Bone marrow (tissue), 2 donors: ENCODE measurements at places on chromosomes 6 and 20.

- no peak for DNase-seq
Measured at GRCh38 chr6:126429866-126430265, 90.0 kb downstream of the CENPW start.

DNA sequence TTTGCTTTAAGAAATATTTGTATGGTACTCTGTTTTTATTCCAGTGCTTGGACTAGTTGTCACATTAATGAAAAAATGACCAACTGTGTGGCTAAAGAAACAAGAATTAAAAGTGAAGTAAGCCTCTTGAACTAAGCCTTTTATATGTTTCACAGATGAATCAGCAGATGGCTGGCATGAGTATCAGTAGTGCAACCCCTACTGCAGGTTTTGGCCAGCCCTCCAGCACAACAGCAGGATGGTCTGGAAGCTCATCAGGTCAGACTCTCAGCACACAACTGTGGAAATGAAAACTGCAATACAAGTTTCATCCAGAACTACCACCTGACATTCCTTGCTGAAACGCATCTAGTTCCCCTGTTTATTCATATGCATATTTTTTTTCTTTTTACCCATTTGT, 96.8 kb downstream of the B3GAT2 start:
- no peak for DNase-seq

- DNase-seq, result no peak
Measured at GRCh38 chr6:158960026-158960425, 40.0 kb downstream of the RSPH3 start.

- no peak for DNase-seq
Measured at GRCh38 chr6:127365874-127366273, 22.5 kb upstream of the ECHDC1 start.

DNA sequence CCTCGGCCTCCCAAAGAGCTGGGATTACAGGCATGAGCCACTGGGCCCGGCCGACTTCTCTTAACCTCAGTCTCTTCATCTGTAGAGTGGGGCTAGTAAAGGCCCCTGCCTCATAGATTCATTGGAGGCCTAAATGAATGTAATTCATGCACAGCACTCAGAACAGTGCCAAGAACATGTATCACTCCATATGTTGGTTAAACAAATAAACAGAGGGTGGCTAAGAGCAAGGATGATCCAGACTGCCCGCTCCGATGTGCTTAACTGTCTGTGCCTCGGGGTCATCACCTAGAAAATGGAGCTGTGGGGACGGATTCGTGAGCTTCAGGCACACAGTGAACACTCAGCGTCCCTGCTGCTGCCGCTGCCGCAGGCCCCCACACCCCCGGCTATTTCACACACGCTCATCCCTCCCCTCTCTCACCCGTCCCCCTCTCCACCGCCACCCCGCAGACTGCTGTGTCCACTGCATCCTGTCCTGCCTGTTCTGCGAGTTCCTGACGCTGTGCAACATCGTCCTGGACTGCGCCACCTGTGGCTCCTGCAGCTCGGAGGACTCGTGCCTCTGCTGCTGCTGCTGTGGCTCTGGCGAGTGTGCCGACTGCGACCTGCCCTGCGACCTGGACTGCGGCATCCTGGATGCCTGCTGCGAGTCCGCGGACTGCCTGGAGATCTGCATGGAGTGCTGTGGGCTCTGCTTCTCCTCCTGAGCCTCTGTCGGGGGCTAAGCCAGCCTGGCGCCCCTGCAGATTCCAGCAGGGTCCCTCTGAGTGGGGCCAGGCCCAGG, 14.8 kb downstream of the MDFI start:
- DNase-seq, result no peak

GRCh38 chr6:149153100-149153499, 164.4 kb upstream of the TAB2 start:
- peak; percentile 29 for DNase-seq

DNA sequence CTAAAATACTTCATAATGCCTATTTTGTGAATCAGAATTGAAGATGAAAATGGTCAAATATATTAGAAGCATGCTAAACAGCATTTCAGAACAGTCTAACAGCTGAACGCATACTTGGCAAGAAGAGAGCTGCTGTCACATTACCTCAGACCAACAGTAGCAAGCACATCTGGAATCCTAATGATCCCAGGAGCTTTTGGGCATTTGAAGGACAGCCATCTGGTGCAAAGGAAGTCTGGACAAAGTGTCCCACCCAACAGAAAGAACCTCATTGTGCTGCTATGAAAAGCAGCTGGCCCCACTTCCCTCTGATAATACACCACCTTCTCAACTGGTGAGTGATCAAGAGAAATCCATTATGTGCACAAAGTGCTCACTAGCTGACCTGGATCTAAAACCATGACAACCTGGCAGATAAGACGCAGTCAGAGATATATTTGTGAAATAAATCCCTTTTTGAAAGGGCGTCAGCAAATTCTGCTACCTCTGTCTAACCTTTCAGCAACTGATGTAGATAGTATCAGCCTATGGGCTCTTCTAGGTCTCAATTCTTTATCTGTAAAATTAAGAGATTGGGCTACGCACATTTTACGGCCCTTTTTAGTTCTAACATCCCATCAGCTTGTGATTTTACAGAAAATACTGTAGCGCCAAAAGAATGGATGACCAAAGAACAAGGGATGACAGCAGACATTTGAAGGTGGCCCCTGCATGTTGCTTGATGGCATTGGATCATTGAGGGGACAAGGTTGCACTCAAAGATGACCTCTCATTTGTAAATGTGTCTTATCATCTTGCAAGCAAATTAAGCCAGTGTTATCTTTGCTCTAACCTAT, 78.7 kb downstream of the SGK1 start:
- no peak for DNase-seq

DNA sequence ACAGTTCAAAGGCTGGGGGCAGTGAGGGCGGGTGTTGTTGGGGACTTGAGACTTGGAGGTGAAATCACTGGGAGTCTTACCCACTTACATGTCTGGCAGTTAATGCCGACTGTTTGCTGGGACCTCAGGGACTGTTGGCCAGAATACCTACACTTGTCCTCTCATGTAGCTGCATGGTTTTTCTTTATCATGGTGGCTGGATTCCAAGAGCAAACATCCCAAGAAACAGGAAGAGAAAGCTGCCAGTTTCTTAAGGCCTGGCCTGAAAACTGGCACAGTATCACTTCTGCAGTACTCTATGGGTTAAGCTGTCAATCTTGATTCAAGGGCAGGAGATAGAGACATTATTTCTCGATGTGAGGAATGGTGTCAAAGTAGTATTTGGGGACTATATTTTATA, 19.8 kb upstream of the C6orf62 start:
- DNase-seq, result no peak

DNA sequence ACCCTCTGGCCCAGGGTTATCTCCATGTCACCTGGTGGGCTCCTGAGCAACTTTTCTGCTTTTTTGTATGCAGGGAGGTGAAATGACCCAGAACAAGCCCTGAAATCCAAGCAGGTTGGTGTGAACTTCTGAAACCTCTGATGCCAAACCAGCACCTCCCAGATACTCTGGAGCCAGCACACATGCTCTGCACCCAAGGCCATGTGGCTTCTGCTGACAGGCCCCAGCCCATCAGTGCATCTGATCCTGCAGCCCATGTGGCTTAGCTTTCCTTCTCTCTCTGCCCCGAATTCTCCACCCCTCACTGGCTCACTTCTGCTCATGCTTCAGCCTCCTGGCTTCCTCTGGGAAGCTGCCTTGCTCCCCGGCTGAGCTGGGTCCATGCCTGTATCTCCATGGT, 59.3 kb upstream of the RPS6KA2 start:
- DNase-seq, result no peak

- DNase-seq, result no peak
Measured at GRCh38 chr6:106882601-106883518, 91.7 kb downstream of the CD24 start.

GRCh38 chr6:2232445-2232844, 13.0 kb downstream of the GMDS start:
- DNase-seq, result no peak

DNA sequence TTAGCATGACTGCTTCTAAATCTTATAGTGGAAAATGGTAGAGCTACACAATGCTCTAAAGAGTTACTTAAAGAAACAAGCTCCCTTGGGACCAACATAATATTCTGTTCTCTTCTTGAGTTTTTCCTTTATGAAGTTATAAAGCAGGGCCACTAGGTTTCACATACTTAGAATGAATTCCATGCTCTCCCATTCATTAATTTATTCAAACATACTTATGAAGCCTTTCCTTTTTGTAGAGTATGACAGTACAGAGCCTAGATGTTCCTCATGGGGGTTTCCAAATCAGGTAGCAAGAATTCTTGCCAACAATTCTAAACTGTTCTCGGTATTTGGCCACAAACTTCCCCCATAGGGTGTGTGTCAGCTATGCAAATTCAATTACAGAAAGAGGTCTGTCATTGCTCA, 20.6 kb upstream of the FABP7 start:
- DNase-seq, result no peak

DNA sequence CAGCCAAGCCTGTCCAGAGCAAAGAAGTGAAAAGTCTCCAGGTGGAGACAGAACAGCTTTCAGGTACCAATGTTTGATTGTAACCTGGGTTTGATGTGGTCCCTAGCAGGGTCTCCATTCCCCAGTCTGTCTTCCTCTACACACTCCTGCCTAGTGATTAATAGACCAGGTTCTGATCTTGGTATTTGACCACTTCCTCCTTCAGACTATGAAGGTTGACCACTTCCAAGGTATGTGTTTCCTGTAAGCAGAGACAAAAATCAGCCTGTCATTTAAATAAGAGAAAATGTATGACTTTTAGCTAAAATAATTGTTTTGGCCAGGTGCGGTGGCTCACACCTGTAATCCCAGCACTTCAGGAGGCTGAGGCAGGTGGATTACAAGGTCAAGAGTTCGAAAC, 41.8 kb upstream of the TOP1 start:
- DNase-seq, result no peak

DNA sequence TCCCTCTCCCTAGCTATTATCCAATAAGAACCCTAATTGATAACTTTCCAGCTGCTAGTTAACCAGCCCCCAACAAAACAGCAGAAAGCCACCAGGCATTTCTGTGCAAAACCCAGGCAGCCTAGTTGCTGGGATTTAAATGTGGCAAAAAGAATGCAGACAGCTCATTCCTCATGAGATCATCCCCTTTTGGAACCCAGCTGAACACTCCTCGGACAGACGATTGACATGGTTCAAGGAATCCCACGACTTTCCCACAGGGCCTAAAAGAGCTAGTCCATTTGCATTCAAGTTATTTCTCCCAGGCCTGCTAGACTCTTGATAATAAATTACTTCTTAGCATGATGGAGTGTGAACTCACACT, 24.0 kb downstream of the JAG1 start:
- no peak for DNase-seq

DNA sequence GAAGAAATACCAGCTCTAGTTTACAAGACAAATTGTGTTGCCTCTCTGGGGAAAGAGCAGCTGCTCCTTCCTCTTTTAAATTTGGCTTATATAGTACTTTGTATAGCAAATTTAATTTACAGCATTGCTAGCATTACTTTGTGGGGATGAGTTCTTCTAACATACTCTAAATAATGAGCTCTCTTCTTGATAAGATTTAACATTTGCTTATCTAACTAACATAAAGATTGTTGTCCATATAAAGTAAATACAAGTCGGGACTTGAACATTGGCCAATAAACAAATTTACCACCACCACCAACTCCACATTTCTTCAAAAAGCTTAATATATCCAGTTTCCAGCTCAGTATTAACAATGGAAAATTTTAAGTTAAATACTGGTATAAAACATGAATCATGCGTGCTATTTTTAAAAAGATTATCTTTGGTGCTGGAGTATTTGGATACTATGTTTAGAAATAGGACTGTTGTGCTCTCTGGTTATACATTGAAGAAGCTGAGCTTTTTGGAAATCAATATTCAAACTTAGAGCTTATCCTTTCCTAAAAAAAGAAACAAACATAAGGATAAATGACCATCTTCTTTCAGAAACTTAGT, 1146.9 kb upstream of the GJE1 start:
- no peak for DNase-seq

GRCh38 chr6:7906741-7907140, 3.8 kb downstream of the TXNDC5 start:
- no peak for DNase-seq
